ENCODE measurements at places on chromosomes 4 and X.

DNA sequence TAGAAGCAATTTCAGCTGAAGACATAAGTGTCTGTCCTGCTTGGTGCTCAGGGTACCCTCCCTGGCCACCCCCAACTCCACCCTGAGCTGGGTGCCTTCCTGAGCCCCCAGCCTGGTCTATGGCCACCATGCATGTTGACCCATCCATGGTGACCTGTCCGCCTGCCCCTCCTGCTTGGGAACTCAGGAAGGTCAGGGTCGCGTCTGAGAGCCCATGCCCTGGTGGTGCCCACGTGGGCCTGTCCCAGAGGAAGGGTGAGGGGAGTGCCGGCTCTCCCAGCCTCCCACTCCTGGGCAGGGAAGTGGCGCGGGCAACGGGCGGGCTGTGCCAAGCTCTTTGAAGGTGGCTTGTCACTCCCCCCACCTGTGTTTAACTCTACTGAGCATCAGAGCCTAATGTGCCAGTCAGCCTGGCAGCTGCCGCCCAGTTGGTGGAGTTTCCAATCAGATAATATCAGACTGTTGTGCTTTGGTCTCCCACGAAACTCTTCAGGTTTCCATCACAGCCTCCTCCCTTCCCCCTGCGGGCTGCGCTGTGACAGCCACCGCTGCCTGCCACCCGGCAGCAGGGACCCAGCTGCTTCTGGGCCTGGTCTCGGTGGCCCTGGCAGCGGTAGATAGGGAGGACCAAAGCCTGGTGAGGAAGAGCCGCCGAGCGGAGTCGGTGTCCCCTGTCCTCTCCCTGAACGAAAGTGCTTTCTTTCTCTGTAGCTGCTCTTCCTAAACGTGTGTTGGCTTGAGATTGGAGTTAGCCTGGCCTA is 4.8 kb downstream of the SH3BP2 start:
- no peak for DNase-seq

- no peak for DNase-seq
Measured at GRCh38 chr4:54986095-54986846, 139.1 kb downstream of the KDR start.

GRCh38 chr4:120139392-120139791 is 72.7 kb upstream of the MAD2L1 start:
- DNase-seq, result no peak

DNA sequence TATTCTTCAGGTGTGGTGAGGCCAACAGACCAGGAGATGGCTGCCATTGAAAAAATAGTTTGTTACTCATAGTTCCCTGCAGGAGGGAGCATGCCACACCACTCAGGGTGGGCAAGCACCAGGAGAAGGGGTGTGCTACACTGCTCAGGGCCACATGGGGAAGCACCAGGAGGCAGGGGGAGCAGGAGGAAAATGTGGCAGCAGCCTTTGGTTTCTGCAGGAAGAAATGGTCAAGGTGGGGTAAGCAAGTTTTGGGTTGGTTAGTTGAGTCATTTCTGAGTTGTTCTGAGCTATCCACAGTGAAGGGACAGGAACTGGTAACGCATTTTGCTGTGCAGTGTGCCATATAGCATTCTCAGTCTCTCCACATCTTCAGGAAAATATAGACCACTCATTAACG is 23.8 kb downstream of the FGFBP1 start:
- no peak for DNase-seq

DNA sequence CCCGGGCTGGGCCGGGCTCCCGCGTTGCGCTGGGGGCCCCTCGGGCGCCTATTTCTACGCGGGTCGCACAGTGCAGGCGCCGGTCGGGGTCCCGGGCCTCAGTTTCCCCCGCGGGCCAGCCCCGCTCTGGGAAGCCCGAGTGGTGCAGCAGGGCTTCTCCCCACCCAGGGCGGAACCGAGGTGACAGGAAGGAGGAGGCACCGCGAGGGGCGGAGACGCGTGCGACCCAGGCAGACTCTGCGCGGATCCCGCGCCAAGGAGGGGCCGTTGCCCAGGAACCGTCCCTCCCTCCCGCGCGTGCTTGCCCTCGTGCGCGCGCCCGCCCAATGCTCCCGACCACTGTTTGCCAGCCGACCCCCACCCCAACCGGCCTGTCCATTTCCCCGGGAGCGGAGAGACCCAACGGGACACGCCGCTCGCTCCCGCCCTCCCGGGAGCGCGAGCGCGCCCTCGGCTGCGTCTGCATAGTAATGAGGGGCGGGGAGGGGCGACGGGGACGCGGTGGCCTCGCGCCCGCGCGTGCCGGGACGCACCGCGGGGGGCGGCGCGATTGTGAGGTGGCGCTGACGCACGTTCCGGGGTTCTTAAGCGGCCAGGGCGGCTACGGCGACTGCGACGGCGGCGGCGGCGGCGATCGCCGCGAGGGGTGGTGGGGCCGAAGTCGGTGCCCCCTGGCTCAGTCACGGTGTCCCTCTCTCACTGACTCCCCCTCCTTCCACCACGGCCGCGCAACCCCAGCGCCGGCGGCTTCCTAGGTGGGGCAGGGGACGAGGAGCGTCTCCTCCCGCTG is at the start of gene CPEB2:
Gene CPEB2, plus strand, starts transcription at position 613 of the 790 bp plus-strand sequence. CDS start 193 bp downstream, outside the sequence.
- DNase-seq, result peak; percentile 96

GRCh38 chr4:147780137-147780777 is 48.4 kb downstream of the ARHGAP10 start:
- DNase-seq, result no peak

DNA sequence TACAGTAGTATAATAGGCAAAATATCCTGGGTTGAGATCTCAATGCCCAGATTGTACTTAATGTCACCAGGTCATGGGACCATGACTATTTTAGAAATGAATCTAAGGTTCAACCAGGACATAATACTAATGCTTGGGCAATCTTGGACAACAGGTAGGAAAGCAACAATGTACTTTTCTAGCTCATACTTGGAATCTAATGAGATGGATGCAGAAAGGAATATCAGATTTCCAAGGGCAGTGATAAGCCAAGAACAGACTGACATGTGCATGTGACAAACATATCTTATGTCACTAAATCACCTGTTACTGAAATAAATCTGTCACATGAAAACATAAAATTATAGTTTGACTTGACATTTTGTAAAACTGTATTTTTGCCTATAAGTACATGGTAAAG is 51.1 kb downstream of the RPS6KA3 start:
- no peak for DNase-seq

DNA sequence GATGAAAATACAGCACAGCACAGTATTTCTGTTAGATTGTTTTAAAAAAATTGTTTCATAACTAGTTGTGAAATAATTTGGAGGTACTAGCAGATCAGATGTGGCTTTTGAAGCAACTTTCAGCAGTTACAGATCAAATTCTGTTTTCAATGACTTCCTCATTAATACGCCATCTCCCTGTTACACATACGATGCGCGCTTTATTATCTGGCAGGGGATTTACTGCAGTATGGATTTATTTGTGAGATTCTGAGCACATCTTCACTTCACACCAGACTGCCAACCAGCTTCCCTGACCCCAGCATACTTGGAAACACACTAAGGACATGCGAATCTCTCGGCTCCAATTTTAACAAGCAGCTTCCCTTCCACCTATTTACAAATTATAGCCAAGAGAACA is 235.5 kb upstream of the DIAPH2 start:
- no peak for DNase-seq

DNA sequence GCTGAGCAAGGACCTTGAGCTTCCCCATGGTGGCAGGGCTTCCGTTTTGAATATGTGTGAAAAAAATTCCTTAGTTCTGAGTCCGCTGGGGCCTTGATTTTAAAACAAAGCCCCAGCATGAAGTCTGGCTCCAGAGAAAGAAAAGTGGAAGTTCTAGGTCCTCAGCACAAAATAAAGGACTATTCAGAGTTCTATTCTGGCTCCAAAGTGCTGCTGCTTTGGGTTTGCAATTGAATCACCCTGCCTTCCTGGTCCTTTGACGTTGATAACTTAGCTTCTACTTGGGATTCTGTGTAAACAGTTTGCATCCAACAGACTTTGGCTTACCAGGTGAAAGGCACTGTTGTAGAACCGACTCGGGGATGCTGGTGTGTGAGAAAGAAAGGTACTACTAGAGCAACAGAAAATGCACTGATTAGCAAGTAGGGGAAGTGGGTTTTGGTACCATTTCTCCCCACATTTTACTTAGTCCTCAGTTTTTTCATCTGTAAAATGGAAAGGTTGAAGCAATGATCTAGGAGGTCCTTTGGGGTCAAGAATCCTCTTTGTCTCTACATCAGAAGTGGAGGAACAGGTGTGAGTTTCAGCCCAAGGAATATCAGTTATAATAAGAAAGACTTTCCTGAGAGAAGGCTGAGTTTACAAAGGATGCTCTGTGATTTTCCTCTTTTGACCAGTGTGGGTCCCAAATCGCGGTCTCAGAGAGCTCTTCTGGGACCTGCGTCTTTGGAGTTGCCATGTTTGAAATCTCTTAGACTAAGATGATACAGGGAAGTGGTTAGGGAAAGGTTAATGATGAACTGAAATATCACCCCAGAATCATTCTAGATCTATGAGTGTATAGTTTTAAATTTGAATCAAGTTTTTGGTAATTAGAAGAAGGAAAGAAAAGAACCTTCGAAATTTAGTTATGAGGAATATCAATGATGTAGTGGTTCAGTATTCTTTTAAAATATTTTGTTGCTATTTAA is 28.2 kb downstream of the IGFBP7 start:
- no peak for DNase-seq

- DNase-seq, result no peak
Measured at GRCh38 chrX:131764216-131764615, 220.3 kb downstream of the OR13H1 start.

- no peak for DNase-seq
Measured at GRCh38 chrX:20128670-20129069, 12.0 kb upstream of the MAP7D2 start.

- DNase-seq, result no peak
Measured at GRCh38 chr4:23920716-23921446, 31.0 kb upstream of the PPARGC1A start.

DNA sequence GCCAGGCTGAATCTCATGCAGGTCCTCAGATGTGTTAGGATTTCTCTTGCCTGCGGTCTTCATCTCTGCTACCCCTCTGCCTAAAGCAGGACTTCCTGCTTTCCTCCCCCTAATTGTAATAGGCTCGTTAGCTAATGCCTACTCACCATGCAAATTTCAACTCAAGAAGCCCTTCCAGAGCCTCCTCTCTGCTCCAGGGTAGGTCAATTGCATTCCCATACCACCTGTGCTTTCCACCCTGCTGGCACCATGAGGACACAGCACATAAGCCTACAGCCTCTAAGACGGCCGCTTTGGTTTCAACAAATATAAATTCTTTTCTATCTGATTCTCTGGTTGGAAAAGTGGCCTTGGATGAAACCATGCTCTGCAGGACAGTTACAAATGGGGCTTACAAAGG is 93.9 kb downstream of the QDPR start:
- DNase-seq, result no peak

- no peak for DNase-seq
Measured at GRCh38 chr4:95541889-95542607, 6.7 kb downstream of the UNC5C start.

- peak; percentile 64 for DNase-seq
Measured at GRCh38 chr4:186700746-186701145, 22.9 kb downstream of the FAT1 start.

DNA sequence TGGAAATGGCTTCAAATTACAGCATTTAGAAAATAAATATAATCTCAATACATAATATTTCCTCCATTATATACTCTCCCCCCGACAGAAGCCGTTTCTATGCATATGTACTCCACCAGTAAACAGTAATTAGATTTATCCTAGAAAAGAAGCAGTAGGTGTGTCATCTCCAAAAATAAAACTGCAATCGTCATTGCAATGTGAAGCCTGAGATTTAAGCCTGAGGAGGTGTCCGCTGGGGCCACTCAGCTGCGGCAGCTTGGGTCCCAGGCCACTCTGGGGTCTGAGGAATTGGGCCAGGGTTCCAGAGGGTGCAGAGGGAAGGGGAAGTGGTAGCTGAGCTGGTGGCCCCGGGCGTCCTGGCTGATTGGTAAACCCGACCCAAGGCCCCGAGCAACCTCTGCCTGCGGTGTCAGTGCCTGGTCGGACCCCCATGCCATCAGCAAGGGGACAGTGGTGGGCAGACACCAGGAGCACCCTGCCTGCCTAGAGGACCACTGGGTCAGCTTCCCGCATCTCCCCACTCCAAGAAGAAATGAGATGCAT is 7.8 kb upstream of the MXD4 start:
- DNase-seq, result no peak

DNA sequence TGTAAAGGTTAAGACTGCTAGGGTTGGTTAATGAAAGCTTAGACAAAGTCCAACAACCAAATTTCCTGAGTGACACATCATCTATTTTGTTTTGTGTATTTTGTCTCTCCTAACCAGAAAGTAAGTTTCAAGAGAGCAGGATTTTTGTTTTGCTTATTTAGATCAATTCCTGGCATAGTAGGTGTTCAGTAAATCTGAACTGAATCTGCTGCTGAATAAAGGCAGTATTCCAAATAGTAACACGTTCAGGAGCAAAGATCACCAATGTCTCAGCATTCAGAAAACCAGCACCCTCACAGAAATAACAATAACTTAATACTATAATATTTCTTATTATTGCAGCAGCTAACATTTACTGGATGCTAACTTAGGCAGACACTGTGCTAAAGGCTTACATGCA is 12.2 kb downstream of the FBXW7 start:
- no peak for DNase-seq

GRCh38 chrX:150074175-150074574 is 135.9 kb upstream of the EOLA2 start:
- no peak for DNase-seq

DNA sequence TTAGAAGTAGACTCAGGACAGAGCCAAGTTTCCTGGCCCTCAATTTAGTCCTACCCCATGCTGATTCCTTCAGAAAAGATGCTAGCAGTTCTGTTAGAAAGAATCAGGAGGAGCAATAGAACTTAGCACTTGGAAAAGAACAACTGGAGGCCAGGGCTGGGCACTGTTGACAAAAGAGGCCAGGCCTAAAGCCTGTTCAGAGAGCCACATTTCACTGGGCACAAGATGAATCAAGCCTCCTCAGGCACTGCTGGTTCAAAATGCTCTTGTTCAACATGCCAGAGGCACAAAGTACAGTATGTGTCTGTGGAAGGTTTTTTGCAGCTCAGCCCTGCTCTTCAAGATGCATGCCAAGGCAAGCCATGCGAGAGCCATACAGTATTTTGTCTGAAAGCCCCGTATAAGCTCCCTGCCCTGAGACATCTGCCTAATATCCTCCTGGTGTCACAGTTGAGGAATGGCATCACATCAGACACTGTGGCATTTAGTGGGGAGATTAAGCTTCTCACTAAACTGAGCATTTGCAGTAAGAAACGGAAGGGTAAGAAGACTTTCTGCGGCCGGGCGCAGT is 53.7 kb downstream of the RASL11B start:
- DNase-seq, result no peak

DNA sequence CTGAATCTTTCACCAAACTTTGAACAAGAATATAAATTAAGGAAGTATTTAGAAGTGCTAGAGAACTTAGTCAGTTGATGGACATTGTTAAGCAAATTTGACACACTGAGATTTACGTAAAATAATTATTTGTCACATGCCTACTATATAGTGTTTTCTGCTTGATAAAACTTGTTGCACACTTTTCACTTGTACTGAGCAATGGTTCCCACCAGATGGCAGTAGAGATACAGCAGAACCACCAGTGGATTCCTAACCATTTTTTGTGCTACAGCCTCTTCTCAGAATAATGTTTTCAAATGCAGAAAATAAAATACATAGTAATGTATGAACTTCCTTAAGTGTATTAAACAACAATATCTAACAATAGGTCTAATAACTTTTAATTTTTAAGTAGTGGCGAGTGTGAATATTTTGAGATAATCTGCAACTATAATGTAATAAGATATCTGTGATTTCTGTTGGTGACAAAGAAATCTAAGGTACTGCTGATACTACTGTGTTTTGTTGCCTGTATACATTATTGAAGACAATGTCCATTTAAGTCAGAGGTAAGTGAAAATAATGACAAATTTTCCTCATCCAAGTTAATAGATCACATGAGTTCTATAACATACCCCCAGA is 81.2 kb downstream of the APOOL start:
- no peak for DNase-seq

GRCh38 chrX:55839485-55839884 is 121.9 kb downstream of the RRAGB start:
- no peak for DNase-seq
